ENCODE measurements at places on chromosomes 12 and 14.

DNA sequence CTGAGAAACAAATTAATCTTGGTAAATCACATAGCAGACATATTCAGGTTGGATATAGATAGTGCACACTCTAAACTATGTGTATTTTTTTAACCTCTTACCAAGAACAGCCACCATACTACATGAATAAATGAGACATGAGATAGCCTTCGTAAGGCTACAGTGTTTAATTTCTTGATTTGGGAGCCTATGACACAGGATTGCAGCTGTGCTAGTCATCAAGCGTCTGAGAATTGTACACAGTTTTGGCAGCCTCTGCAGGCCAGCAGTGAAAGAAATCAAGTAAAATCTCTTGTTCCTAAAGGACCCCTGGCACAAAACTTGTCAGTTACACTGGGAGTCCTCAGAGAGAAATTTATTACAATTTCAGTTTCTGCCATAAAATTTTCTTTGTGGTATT is 236.1 kb downstream of the C12orf50 start:
- H3K4me3 ChIP-seq, result no peak overlapping the region
- H3K27ac ChIP-seq, result no peak overlapping the region
- no peaks in the 10 kb centered on the region for H3K27me3 ChIP-seq
- no peak for DNase-seq
- no peaks in the 10 kb centered on the region for H3K4me1 ChIP-seq
- no peaks in the 10 kb centered on the region for H3K36me3 ChIP-seq

DNA sequence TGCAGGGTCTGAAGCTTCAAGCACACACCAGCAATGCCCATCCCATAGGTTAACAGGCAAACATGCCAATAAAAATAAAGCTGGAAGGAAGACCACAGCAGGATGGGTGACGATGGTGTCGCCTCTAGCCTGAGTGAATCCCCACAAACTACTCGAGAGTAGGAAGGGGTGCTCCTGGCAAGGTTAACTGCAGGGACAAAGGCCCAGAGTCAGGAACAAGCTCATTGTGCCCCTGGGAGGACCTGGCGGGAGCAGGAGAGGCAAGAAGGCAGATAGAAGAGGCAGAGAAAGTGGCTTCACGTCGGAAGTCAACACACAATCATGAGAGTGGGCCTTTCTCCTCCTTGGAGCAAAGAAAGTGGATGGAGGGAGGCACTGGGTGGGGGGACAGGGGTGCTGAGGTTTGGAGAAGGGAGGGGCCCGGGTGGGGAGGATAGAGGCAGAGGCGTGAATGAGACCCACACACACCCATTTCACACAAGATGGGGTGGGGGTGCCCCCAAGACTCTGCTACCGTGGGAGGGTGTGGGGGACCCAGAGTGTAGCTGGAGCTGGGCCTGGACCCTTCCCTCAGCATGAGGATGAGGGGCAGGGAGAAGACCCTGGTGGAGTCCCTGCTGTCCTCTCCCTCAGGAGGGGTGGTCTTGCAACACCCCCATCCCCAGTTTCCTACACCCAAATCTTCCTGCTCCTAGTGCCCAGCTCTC is 43.1 kb downstream of the DIO3 start:
- no peak for DNase-seq
- H3K4me3 ChIP-seq, result no peak overlapping the region
- no peak overlapping the region for H3K27ac ChIP-seq
- no peaks in the 10 kb centered on the region for H3K36me3 ChIP-seq
- no peaks in the 10 kb centered on the region for H3K4me1 ChIP-seq

GRCh38 chr12:25719505-25719904 is 166.4 kb upstream of the LMNTD1 start:
- no peaks in the 10 kb centered on the region for H3K4me1 ChIP-seq
- no peak for DNase-seq
- H3K27me3 ChIP-seq, result no peaks in the 10 kb centered on the region
- no peak overlapping the region for H3K4me3 ChIP-seq

- no peak for DNase-seq
- peak overlapping the region; percentile 85 for H3K4me3 ChIP-seq
- H3K4me1 ChIP-seq, result peaks cover 7% of the 10 kb centered on the region
- peak overlapping the region; percentile 86 for H3K27ac ChIP-seq
- no peaks in the 10 kb centered on the region for H3K27me3 ChIP-seq
Observed at GRCh38 chr12:27709932-27710591, 570 bp upstream of the MRPS35 start.

DNA sequence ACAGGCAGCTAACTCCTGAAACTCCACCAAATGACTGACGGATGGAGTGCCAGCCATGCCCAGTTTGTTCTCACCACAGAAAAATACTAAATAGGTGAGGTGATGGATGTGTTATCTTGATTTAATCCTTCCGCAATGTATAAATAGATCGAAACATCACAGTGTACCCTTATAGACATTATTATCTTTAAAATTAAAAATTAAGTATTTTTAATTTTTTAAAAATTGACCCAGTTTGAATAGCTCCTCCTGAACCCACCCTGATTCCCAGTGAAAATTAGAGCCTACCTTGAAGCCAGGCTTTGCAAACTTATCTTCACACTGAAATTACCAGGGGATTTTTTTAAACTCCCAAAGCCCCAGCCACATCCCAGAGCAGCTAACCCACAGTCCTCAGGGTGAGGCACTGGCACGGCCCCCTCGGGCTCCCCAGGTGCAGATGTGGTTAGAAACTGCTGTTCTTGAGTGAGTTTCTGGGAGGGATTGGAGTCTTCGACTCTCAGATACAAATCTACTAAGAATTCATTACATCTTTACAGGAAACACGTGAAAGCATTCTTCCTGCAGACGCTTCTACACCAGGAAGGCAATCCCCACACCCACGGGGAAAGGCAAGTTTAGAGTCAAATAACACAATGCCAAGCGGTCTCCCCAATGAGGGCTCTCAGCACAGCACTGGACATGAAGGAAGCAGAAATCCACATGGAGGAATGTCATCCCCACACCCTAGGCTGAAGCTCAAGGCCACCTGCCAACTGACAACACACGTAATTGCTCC is 126.4 kb downstream of the RIMBP2 start:
- H3K4me3 ChIP-seq, result no peak overlapping the region
- H3K36me3 ChIP-seq, result no peaks in the 10 kb centered on the region
- H3K4me1 ChIP-seq, result no peaks in the 10 kb centered on the region

Measured in thoracic aorta (tissue), 2 donors.